ENCODE measurements at places on chromosomes 11 and 22. TPM values are rescaled to one million over a fixed set of nuclear protein-coding genes. Genes with fewer than 3 reads are reported as not detected.
A peak's percentile ranks its signal among the peaks of the same experiment; 100 is the strongest.

Gene SLC1A2
- 0.13 TPM for total RNA-seq

Gene CALCA
- not detected for total RNA-seq

Gene TBX1
- 1.9 TPM for total RNA-seq

Gene PLAAT4
- total RNA-seq, result 9.9 TPM

Gene PYGM
- total RNA-seq, result 1.6 TPM

Gene FOXR1
- total RNA-seq, result not detected

Gene NAALAD2
- 0.61 TPM for total RNA-seq

Gene THRSP
- total RNA-seq, result not detected

Gene GVQW3
- total RNA-seq, result 2.2 TPM

Gene MRGPRF
- 17.9 TPM for total RNA-seq

Gene MIOX
- not detected for total RNA-seq

Gene CACNA1I
- total RNA-seq, result 1.0 TPM

Gene MS4A4E
- 0.69 TPM for total RNA-seq

Gene KRTAP5-4
- total RNA-seq, result not detected

DNA sequence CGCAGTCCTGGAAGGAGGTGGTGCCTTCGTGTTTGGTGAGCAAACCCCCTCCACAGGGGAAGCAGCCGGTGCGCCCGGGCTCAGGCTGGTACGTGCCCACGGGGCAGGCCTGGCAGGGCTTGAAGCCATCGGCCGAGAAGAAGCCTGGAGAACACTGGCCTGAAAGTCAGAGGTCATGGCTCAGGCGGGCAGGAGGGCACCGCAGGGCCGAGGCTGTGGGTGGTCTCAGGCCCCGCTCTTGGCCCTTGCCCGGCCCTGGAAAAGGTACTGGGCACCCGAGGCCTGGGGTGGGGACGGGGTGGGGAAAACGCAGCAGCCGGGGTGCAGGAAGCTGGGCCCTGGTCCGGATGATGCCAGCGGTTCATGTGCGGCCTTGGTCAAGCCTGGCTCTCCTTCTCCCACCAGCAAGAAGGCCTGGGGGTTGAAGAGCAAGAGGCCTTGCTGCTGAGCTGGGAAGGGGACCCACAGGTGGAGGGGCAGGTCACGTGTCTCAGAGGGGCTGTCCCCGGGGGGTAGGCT lies 25.6 kb upstream of the TTLL12 start:
- DNase-seq, result no peak

- no peak for DNase-seq
Observed at GRCh38 chr11:132318421-132319157, 948.2 kb downstream of the NTM start.

GRCh38 chr11:64316672-64317324 lies 561 bp downstream of the TRMT112 start:
- peak; percentile 77 for DNase-seq

- no peak for DNase-seq
Observed at GRCh38 chr11:13596611-13597326, 71.7 kb upstream of the FAR1 start.

- DNase-seq, result no peak
Observed at GRCh38 chr22:47123006-47123826, 360.8 kb downstream of the TBC1D22A start.

DNA sequence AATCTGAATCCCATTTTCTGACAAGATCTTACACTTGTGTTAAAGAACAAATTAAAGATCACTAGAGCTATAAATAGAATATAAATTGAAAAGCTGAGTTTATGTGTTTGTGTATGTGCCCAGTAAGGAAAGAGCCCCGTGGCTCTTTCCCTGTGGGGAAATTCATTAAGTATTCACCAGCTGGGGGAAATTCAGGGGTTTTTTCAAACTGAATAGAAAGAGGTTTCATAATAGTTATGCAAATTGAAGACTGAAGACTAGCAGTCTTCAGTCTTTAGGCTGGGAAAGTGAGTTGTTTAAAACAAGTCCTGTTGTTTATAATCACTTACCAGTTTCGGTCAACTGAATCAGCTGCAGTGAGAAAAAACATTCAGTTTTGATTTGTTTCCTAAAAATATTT lies 11.3 kb upstream of the MS4A7 start:
- no peak for DNase-seq

GRCh38 chr22:23908587-23909205 lies 14.5 kb downstream of the MIF start:
- DNase-seq, result peak; percentile 41

DNA sequence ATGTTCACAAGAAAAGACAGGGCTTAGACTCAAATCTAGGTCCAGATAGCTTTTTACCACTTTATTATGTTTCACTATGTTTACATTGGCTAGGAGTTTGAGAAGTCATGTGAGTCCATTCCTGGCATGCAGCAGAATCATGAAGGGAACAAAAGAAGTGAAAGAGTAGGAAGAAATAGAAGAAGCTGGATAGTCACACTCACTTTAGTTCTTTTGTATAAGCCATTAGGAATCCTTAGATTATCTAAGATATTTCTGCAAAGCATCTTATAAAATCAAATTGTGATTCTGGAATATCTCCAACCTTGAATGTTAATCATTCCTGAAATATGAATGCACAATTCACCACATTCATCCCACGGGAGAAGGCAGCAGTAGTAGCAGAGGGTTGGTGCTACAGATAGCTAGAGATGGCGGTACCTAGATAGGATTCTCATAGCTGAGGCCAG lies 31.9 kb downstream of the MAML2 start:
- peak; percentile 48 for DNase-seq

GRCh38 chr22:19824212-19824925 lies 30.3 kb downstream of the GNB1L start:
- peak; percentile 12 for DNase-seq

- DNase-seq, result no peak
Observed at GRCh38 chr11:124329787-124330478, 9.9 kb upstream of the OR8D2 start.

DNA sequence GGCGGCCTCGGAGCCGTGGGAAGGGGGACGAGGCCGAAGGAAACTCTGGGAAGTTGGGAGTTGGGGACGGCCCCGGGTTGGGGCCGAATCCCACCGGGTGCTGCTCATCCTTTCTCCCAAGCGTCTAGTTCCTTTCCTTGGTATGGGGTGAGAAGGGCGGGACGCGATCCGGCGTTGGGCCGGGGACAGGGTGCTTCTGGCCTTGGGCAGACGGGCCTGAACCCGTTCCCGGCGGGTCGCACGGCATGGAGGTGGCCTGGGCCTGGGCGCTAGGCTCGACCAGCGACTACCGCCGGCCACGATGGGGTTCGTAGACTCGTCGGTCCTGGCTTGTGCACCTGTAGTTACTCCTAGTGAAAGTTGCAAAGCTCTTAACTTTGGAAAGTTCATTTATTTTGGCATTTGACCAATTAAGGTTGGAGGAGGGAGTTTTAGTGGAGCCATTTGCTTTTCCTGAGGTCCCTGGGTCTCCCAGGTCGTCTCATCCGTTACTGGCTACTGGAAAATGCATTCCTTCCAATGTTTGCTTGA lies 1.0 kb downstream of the SYT9 start:
- DNase-seq, result no peak

DNA sequence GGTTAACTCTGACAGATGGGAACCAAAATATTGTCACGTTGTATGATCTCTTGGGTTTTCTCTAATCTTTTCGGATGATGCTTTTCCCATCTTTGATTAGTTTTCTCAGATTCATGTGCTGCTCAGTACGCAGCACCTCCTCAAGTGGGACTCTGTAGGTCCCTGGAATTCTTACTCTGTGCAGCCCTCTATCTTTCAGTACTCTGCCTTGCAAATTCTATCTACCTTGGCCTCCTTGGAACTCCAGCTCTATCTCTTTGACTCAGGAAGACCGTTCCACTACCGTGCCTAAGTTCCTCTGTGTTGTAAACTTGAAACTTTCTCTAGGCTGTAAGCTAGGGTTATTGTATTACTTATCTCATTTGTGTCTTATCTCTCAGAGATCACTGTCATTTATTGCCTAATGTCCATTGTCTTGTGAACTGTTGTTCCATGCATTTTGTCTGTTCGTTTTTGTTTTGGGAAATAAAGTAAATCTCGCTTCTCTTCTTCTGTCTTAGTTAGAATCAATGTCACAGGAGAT lies 20.1 kb upstream of the CHORDC1 start:
- DNase-seq, result no peak

GRCh38 chr11:128187835-128188234 lies 399.5 kb downstream of the ETS1 start:
- no peak for DNase-seq

DNA sequence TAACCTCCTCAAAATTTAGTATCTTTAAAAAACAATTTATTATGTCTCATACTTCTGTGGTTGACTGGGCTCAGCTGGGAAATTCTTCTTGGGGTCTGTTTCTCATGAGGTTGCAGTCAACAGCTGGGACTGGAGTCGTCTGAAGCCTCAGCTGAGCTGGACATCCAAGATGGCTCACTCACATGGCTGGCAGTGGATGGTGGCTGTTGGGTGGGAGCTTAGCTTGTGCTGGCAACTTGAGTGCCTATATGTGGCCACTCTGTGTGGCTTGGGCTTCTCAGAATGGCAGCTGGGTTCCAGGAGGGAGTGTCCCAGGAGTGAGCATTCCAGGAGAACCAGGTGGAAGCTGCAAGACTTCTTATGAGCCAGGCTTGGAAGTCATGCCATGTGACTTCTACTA lies 13.2 kb downstream of the THY1 start:
- no peak for DNase-seq

GRCh38 chr11:35711173-35711910 lies 48.8 kb downstream of the TRIM44 start:
- DNase-seq, result no peak

GRCh38 chr11:119107538-119108145 lies 498 bp downstream of the C2CD2L start:
- DNase-seq, result peak; percentile 33

DNA sequence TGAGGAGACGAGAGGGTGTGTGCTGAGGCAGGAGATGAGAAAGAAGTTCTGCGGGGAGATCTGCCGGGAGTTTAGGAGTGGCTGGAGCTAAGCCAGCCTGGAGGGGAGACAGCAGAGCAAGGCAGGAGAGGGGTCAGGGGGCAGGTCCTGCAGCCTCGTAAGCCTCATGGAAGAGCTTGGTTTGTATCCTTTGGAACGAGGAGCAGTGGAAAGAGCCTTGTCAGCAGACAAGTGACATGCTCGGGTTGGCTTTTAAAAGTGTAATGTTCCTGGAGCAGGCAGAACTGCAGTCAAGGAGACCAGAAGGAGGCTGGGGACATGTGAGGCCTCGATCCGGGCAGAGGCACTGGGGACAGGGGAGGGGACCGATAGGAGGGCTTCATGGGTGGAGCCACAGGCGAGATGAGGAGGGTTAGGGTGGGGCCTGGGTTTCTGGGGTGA lies 21.4 kb upstream of the TUB start:
- DNase-seq, result no peak

- no peak for DNase-seq
Observed at GRCh38 chr11:104324276-104324675, 160.3 kb upstream of the PDGFD start.

DNA sequence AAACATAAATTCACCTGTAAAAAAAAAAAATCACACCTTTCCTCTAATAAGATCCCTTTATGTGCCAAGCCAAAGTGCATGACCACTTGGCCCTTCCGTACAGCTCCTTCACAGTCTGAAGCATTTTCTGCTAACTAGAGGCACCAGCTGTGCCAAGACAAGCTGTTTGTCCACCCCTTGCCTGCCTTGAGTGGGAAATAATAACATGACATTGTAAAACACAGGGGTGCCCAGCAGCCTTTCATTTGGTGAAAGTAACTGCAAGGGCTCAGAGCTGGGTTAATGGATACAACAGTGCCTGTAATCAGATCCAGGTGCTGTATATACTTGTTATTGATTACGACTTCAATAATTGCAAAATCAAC lies 59.2 kb downstream of the DDIAS start:
- DNase-seq, result no peak

- no peak for DNase-seq
Observed at GRCh38 chr11:3969613-3970012, 114.1 kb downstream of the STIM1 start.

GRCh38 chr11:9664276-9665171 lies 647 bp downstream of the SWAP70 start:
- DNase-seq, result peak; percentile 54

DNA sequence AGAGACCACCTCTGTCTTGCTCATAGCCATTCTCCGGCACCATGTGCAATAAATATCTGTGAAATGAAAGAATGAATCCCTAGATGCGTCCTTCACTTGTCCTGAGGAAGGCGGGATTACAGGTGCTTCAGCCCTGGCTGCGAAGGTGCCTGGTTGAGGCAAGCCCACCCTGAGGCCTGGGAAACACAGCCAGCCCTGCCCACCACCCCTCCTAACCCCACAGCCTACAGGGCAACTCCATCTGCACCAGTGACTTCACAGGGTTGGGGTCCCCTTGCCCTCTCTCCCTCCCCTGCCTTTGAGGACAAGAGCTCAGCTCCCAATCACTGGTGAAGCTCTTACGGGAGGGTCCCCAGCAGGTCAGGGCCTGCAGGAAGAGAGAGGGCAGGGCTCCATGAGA lies 17.5 kb upstream of the SCGB1A1 start:
- DNase-seq, result no peak
